ENCODE measurements at places on chromosomes 12 and 14.

GRCh38 chr14:92978229-92979021 lies 55.5 kb downstream of the CHGA start:
- DNase-seq, result no peak

- no peak for DNase-seq
Measured at GRCh38 chr14:22095860-22096513, 422.4 kb upstream of the OR4E1 start.

DNA sequence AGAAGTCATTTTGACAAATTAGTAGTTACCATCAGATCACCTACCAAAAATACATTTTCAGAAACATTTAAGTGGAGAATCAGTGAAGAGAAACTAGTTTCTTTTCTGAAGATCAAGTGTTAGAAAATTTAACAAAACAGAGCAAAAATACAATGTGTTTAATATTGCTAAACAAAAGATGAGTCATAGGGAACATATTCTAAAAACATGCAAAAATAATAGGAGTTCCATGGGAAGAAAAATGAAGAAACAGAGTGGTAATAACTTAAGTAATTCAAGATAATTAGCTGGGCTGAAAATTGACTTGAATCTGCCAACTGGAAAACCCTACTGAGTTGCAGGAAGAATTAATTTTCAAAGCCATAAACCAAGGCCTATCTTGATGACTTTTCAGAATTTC lies 111.5 kb upstream of the KITLG start:
- DNase-seq, result no peak

- DNase-seq, result no peak
Measured at GRCh38 chr14:42671636-42672035, 1065.0 kb downstream of the LRFN5 start.

GRCh38 chr14:21891921-21892320 lies 218.3 kb upstream of the OR4E1 start:
- DNase-seq, result no peak

DNA sequence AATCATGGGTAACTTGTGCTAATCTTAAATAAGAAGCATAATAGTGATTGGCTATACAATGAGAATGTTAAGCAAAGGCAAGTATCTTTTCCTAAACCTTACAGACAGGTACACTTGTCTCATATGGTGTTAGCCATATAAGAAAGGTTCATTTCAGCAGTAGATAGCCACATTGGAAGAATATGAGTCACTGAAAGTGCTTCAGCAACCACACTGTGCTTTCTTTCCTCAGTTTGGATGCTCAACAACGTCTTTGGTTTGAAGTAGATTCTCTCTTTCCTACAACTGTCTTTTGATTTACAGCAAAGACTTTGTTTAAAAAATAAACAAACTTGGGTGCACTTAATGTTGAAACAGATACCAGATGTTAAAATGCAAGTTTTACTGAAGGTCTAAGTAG lies 8.9 kb downstream of the DDHD1 start:
- DNase-seq, result no peak

DNA sequence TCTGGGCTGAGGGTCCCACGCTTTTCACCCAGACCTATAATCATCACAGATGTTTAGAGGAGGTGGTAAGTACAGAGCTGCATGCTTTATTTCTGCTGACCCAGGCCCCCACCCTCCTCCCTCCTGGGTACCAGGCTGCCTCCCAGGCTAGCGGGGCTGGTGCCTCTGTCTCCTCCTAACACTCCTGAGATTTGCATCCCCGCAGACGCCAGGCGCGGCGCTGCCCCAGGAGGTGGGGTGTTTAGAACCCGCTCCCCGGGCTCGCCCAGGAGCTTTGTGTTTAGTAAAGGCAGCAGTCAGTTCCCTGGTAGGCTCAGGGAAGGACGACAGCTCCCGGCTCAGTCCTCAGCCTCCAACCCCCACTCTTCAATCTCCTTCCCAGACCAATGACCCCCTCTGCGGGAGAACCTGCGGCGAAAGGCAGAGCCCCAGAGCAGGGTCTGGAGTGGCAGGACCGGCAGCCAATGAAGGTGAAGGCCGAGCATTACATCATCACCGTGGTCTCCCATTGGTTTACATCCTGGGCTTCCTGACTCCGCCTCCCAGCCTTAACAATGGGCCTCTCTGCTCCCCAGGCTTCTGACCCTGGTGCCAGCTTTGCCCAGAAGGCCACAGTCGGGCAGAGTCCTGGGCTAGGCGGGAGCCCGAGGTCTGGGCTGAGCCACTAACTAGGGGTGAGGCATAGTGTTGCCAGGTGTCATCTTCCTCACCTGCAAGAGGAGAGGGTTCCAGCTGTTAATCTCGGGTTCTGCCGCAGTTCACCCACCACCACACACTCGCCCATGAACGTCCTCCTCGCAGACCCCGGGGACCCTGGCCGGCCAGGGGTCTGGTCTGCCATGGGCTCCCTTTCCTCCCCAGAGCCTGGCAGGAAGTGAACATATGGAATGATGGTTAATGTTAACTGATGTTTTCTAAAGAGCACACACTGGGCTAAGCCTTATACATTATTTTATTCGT lies 57.5 kb downstream of the CALM1 start:
- DNase-seq, result peak; percentile 69

GRCh38 chr12:111411185-111411764 lies 5.6 kb downstream of the SH2B3 start:
- no peak for DNase-seq

- no peak for DNase-seq
Measured at GRCh38 chr14:31154956-31155355, 52.6 kb downstream of the HECTD1 start.

DNA sequence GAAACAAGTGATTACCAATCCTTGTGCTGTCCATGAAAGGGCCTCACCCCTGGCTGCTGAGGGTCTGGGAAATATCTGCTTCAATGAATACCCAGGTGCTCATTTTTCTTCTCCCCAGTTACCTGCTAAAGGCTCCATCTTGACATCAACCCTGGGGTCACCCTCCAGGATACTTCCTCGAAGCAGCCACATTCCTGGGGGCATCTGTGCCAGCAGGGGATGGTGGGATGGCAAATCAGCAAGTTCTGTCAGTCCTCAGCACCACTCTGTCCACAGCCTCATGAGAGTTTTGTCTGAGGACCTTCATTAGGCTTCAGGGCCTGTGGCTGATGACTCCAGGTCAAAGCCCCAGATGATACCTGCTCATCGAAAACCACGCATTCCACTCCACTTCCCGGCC lies 124.8 kb downstream of the ZFP36L1 start:
- no peak for DNase-seq

DNA sequence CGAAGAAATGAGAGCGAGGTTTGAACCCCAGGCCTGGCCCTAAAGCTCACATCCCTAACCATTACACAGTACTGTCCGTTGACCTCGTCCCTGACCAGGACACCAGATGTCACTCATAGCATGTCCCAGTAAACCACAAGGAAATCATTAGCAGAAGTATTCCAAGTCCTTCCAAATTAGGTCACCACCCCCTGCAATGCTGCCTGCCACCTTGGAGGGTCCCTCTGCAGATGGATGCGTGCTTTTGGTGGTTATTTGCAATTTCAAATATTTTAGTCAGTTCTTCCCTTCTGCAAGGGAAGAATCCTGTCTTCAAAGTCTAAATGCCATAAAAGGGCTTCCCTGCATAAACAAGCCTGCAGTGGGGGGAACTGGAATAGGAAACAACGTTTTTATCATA lies 71.3 kb downstream of the CLMN start:
- no peak for DNase-seq

DNA sequence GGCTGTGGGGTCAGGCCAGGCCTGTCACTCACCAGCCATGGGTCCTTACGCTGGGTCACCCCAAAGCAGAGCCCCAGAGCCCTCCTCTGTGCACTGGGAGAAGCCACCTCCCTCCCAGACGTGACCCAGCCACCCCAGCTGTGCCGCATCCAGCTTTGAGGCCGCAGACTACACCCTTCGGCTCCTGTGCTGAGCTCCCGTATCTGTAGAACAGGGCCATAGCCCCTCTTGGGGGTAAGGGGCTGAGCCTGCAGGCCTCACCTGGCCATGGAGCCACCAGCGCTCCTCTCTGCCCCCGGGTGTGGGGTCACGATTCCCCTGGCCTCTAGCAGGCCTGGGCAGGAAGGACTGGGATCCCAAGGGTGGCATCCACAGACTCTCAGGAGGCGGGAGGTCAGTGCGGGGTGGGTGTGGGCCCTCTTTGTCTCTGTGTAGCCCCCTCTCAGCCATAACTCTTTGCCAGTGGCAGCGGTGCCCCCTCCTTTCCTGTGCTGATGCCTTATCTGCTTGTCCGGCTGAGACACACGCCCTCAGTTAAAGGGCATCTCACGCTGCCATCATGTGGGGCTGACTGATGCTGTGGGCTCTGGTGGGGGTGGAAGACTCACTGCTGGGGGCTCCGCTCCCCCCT lies 16.3 kb downstream of the ASPG start:
- DNase-seq, result no peak

- DNase-seq, result no peak
Measured at GRCh38 chr12:111249018-111249370, 119.9 kb downstream of the PHETA1 start.

DNA sequence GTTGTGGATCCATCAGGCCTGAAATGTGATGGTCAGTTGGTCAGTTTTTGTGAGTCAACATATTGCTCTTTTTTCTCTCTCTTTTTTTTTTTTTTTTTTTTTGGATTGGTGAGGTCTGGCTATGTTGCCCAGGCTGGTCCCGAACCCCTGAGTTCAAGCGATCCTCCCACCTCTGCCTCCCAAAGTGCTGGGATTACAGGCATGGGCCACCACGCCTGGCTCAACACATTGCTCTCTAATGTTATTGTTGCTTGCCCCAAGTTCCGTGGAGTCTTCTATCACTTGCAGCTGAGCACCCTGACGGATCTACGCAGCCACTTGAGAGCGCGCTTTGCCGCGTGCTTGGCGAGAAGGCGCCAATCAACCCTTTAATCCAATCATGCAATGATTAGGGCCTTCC lies 69.5 kb upstream of the DIO3 start:
- no peak for DNase-seq

- DNase-seq, result peak; percentile 83
Measured at GRCh38 chr14:24135834-24136683, at the start of gene PSME1. Gene PSME1 (plus strand): TSS chr14:24136194. CDS start chr14:24136263, 69 bp downstream.

GRCh38 chr12:5168148-5168547 lies 124.5 kb downstream of the KCNA5 start:
- DNase-seq, result no peak

DNA sequence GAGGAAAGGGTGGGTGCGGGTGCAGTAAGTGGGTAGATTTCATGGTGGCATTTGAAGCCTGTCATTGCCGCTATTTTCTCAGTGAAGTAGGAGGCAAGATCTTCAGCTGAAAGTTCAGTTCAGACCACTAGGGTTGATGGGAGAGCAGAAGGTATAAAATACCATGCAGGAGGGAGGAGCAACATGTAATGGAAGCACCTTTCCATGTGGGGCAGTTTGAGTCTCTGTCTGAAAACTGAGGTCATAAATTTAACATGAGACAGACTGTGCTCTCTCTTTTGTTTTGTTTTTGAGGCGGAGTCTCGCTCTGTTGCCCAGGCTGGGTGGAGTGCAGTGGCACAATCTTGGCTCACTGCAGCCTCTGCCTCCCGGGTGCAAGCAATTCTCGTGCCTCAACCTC lies 22.7 kb downstream of the LRRC74A start:
- peak; percentile 31 for DNase-seq

GRCh38 chr12:58067610-58068387 lies 126.4 kb downstream of the ATP23 start:
- no peak for DNase-seq

GRCh38 chr14:24309538-24310264 lies at the start of gene LTB4R2:
Gene LTB4R2 (plus strand): TSS chr14:24310140. CDS start chr14:24310665, 525 bp downstream.
- DNase-seq, result no peak

GRCh38 chr12:50401500-50402081 lies 906 bp downstream of the LARP4 start:
- DNase-seq, result peak; percentile 43

DNA sequence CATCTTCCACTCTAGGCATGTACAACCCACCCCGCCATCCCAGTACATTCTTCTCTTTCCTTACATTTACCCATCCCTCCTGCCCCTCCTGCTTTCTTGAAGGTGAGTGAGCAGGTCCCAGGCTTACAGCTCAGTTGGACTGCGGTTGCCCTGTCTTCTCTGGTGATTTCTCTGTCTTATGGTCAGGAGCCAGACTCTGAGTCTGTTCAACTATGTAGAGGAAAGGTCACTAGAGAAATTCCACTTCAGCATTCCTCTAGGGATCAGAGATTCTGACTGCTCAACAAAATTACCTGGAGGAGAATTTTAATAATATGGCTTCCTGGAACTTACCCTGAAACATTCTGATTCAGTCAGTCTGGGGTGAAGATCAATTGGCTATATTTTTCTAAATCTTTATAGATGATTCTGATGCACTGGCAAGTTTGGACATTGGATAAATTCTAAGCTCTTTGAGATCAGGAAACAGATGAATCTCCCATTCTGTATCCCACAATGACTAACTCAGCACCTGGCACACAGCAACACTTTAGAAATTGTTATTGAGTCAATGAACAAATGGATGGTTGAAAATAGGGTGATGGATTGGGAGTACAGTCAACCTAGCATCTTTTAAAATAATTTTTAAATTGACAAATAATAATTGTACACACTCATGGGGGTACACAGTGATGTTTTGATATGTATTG lies 128.6 kb upstream of the HIF1A start:
- no peak for DNase-seq

- DNase-seq, result no peak
Measured at GRCh38 chr14:68893566-68893965, 85.5 kb downstream of the ACTN1 start.

DNA sequence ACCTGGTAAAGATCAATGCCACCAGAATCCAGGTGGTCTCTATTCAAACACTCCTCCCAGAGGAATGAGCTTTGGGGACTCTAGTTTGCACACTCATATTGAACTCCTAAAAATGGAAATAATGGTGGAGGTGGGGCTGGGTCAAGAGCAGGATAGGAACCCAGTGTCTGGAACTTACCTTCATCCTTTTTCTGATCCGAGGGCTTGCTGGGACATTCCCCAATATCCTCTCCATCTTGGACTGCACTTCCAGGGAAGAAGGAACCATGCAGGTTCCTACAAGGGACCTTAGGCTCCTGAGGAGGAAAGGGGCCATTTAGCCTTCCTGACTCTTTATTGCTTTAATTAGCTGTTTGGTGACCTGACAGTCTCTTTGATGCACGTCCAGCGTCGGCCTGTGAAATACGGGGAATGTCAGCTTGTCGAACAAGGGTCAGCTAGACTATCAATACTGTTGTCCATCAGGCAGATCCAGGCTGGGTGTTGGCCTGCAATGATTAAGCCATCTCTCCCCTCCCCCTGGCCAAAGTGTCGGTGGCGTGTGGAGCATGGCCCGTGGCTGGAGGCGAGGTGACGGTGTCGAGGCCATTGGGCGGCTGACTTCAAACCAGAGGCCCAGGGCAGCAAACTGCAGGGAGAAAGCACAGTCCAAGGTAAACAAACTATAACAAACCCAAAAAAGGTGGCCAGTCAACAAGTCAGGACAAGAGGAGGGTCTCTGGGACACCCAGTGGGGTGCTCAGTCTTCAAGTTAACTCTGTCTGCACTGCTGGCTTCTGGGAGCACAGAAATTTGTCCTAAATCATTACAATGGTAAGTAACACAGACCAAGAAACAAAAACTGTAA lies 405.2 kb upstream of the TBX3 start:
- no peak for DNase-seq

- no peak for DNase-seq
Measured at GRCh38 chr14:76574416-76575095, 186.7 kb upstream of the VASH1 start.

DNA sequence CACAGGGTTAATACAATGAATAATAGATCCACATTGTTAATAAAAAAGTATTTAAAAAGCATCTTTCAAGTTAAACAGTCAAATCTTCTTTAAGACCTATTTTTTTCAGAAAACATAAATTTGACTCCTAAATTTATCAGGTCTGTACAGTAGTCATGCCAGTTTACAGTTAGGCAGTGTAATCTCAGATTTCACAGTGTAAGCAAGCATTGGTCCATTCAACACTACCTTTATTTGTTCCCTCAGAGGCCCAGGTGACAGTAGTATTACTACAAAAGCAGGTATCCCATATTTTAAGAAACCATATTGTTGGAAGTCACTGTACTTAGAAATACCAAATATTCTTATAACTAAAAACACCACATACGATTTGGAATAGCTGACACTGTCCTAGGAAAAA lies 6.1 kb downstream of the ATP2B1 start:
- no peak for DNase-seq

Data from SK-MEL-5 (cell line).